ENCODE measurements at places on chromosomes 7 and 10. TPM values are rescaled to one million over a fixed set of nuclear protein-coding genes. Genes with fewer than 3 reads are reported as not detected.

Gene FGFR2
- total RNA-seq = 5.8 TPM

- DNase-seq = no peak
These were observed 52.2 kb downstream of the IRF5 start for GRCh38 chr7:128989961-128990360.

DNA sequence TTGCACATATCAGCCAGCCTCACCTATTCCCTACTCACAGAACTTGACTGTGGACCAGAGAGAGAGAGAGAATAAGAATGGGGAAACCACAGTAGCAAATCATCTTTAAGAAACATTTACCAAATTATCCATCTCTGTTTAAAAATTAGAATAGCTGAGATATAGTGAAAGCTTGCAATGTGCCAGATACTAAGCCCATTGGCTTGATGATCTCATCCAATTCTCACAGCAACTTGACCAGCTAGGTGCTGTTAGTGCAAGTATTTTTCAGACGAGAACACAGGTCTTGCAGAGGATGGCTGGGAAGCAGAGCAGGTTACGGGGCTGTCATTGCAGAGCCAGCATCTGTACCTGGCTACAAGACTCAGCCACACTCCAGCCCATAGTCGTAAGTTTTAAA, 50.9 kb downstream of the KLF6 start:
- no peak for DNase-seq

- no peak for DNase-seq
These were observed 73.3 kb downstream of the ZMIZ1 start for GRCh38 chr10:79142064-79142491.

DNA sequence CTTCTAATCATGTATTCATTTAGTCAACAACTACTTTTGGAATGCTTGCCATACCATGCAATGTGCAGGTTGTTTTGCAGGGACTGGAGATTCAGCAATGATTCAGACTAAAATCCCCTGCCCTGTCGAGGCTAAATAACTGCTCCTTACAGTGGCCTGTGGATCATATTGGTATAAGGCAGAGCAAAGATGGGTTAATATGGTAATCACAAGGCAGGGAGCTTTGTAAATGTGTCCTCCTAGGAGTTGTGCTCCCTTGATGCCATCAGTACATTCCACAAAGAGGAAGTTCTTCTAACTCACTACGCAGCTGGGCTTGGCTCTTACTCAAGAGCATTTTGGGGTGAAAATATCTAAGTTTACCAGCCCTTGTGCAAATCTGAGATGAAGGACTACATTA, 614 bp upstream of the IFIT2 start:
- peak; percentile 48 for DNase-seq

GRCh38 chr10:121709675-121710073, 111.4 kb upstream of the FGFR2 start:
- no peak for DNase-seq

GRCh38 chr7:54788664-54789063, 29.7 kb upstream of the SEC61G start:
- no peak for DNase-seq

GRCh38 chr7:36506820-36507219, 117.2 kb downstream of the ANLN start:
- DNase-seq = no peak

DNA sequence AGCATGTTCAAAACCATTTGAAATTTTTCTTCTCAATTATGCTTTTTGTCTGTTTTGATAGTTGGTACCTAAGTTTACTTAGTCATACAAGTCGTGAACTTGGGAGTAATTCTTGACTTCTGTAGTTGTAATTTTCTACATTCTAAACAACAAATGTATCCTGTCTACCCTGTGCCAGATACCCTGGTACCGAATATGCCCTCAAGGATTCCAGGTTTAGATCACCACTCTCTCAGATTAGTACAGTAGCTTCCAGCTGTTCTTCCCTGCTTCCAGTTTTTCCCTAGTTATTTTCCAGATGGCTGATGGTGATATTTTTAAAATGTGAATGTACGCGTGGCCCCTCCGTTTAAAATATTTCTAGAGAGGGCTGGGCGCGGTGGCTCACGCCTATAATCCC, 6.5 kb downstream of the STAM start:
- DNase-seq = no peak

- DNase-seq = peak; percentile 76
These were observed 16.9 kb downstream of the MYO1G start for GRCh38 chr7:44961844-44962482.

Data from aorta (tissue), 5 donors.